Panc1 (cell line): ENCODE measurements at places on chromosomes 4 and X.

- DNase-seq: no peak
These were observed 110.9 kb upstream of the ENPEP start for GRCh38 chr4:110364911-110365520.

GRCh38 chrX:139560221-139560620 lies 29.7 kb downstream of the F9 start:
- no peak for DNase-seq

DNA sequence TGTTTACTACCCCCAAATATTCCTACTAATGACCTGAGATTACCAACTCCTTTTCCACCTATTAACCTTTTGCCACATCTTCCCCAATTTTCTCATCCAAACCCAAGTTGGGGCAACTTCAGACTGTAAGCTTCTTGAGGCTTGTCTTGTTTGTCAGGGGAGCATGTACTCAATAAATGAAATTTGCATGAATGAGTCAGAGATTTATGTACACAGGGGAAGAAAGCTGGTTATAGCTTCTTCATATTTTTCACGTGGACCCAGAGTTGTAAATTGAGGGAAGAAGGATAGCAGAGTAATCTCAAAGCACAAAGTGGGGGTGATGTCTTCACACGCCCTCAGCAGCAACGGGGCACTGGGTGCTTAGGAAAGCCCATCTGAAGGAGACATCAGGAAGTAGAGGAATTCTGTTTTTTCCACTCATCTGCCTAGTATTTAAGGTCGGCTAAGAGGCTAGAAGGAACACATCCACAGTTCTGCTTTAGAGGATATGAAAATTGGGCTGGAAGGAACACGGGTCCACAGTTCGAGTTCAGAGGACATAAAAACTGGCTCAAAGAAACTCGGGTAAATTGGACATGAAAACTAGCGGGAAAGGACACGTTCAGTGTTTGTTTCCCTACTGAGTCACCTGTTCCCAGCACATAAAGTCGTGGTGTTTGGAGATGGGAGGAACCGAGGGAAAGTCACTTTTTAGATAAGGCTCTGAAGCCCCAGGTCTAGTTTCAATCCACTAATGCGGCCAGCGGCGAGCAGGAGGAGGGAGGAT lies 696 bp upstream of the CA5B start:
- no peak for DNase-seq

DNA sequence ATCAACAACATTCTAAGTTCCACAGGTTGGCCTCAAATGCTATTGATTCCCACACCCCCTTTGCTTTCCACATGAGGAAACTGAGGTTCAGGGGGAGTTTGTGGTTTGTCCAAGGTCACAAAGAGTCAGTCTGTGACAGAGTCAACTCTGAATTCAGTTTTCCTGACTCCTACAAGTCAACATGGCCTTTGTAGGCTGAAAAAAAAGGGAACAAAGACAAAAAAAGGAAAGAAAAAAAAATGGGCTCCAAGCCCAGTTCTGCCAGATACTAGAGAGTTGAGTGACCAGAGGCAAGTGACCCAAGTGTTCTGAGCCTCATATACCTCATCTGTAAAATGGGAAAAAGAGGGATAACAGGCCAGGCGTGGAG lies 16.5 kb upstream of the PIM2 start:
- DNase-seq: no peak

DNA sequence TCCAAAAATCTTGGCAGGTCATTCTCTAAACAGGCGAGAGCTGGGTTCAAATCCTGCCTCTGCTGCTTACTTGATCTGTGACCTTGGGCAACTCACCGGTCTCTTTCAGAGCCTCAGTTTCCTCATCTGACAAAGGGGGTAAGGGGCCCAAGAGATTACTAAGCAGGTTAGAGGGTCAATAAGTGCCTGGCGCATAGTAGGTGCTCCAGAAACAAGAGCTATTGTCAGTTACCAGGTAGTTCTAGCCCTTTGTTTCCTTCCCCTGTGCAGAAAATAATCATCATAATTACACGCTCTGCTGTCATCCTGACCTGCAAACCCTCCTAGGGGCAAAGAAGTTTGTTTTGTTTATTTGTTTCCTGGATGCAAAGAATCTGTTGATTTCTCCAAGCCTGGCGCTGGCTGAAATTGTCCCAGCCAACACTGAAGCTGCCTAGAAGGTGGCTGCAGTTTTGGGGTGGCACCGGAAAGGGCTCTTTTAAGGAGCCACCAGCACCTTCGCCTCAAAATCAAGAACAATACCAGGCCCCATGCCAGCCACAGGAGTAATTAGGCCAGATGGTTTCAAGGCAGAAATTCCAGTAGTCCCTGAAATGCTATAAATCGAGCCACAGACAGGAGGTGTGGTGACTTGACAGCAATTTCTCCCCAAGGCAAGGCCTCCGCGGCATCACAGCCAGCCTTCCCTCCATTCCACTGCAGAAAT lies 10.2 kb upstream of the KIAA0232 start:
- no peak for DNase-seq

GRCh38 chr4:177185151-177185550 lies 124.5 kb upstream of the NEIL3 start:
- no peak for DNase-seq

DNA sequence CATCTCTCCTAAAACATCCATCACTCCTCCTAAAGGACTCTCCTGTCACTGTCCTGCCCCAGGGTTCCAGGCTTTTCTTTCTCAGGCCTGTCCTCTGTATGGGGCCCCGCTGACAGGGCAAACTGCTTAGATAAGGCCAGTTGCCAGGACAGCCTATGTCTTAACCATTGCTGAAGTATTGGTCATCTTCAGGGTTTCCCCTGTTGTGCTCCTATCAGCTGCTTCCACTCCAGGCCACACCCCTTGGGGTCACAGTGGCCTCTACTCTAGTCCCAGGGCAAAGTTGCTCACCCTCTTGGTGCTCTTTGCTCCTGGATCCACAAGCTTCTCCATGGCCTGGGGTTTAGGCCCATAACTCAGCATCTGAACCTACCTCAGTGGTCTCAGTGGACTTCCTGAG lies 138.0 kb upstream of the PJA1 start:
- DNase-seq: no peak

DNA sequence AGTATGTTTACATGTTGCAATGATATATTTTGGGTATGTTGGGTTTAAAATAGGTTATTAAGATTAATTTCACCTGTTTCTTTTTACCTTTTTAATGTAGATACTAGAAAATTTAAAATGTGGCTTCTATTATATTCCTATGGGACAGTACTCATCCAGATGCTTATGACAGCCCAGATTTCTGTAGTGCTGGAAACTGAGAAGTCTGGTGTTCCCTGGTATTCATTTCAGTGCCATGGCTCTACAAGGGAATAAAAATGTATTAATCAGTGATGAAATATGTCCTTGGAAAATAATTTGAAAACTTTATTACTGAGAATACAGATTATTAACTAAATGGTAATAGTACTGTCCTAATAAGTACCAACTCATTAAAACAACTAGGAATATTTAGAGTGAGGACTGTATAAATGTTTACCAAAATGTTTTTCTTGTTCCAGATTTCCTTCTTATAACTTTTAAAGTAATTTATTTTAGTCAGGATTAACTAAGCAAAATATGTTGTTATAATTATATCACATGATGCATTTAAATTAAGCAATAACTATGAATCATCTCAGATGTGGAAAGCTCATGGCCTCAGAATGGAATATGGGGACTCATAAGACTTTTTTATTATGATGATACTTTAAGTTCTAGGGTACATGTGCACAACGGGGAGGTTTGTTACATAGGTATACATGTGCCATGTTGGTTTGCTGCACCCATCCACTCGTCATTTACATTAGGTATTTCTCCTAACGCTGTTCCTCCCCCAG lies 25.3 kb downstream of the ARHGAP24 start:
- DNase-seq: no peak

DNA sequence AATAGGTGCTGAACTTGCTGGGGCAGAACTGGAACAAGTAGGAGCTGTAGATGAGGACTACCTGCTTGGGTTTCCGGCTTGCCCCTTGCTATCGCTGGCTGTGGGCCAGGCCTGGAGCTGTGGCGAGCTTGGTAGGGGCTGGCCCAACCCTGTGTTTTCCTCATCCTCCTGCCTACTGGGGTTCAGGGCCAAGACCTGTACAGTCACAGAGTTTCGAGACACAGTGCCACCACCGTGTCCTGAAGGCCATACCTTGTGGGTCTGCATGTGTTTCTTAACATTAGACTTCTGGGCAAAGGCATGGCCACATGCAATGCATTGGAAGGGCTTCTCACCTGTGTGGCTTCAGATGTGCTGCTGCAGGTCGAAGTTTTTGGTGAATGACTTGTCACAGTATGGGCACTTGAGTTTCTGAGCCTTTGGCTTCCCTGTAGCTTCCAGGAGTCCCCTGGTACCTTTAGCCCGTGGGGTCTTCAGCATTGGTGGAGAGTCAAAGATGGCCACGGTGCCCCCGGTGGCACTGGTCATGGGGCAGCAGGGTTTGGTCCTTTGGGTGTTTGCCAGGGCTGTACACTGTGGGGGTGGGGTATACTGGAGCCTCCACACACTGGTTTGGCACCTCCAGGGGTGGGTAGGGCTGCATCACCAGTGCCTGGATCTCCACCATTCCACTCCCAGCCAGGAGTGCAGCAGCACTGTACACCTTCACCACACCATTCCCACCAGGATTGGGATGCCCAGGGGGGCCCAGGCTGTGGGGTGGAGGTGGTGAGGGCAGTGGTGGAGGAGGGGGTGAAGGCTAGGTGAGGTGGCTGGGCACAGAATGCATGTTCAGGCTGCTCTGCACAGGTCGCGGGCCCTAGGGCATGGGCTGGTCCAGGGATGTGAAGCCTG lies 52.1 kb downstream of the CFAP299 start:
- DNase-seq: no peak

GRCh38 chr4:146949559-146949958 lies 3.9 kb upstream of the TTC29 start:
- no peak for DNase-seq

GRCh38 chrX:17465802-17466201 lies 90.8 kb downstream of the NHS start:
- DNase-seq: no peak

GRCh38 chr4:102759831-102760644 lies 730 bp downstream of the MANBA start:
- no peak for DNase-seq

DNA sequence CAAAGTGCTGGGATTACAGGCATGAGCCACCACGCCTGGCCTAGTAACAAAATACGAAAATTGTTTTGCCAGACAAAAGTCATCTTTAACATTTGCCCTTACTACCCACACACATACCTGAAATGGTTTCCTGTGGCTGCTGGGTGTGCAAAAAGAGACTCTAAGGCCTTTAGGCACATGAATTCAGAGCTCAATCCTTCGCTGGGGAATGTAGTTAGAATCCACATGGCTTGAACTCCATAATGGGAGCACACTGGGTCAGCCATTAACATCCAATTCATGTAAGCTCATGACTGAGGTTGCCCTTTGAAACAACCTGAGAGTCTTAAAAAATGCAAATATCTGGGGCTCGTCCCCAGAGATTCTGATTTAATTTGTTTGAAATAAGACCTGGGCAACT lies 87.8 kb downstream of the HPGD start:
- no peak for DNase-seq

DNA sequence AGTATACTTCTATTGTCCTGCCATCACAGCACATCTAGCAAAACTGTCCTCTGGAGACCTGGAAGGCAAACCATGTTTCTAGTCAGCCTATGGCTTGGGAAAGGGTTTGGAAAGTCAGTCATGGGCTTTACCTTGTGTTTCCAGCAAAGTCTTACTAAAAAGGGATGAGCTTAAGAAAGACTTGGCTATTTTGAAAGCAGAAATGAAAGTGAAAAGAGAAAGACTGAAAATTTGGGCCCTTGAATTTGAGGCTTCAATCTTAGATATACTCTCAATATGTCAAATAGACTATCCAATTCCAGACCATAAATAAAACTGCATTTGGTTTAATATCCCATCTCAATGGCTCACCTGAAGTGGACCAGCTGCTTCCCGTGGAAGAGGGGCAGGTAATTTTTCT lies 127.9 kb downstream of the ZNF330 start:
- DNase-seq: no peak

DNA sequence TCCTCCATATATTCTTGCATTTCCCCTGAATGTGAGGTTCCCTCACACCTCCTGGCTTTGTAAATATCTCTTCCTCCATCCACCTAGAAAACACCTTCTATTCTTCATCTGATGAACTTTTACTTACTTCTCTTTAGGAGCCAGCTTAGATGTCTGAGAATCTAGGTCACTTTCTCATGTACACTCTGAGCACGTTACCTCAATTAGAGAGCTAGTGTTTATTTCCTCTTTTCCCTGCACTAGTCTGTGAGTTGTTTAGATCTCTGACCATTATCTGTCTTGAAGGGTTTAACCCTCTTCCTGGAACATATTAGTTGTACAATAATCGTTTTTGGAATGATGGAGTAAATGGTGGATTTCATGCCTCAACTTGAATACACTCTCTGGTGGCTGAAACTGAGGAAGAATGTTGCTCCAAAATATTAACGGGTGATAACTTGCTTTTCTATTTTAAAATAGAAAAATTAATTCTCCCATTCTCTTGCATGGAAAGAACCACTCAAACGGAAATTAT lies 8.5 kb upstream of the NEIL3 start:
- no peak for DNase-seq

- DNase-seq: no peak
These were observed 702 bp downstream of the KLHL5 start for GRCh38 chr4:39062770-39063097.

DNA sequence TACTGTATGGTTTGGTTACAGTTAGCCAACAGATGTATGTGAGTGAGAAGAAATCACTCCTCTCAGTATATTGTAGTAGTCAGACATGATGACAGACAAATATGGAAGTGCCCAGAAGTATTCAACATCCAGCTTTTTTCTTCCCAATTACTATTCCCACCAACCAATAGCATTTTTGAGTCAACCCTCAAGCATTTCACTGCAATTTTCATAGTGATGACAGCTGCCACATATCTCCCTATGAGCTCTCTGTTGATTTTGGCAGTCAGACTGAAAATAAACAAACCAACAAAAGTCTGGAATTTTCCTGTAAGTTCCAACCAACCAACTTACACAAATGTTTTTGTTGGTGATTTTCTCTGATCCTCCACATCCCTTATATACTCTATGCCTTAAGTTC lies 8.2 kb upstream of the TRAM1L1 start:
- DNase-seq: no peak
